Stimulated activated CD4-positive, alpha-beta T cell treated with anti-CD3 and anti-CD28 coated beads, Interleukin-2, amount 100 ng/mL, for 4 hours (primary cell): ENCODE measurements at places on chromosomes 6 and 20.

GRCh38 chr6:109118337-109118736 lies 23.0 kb downstream of the CEP57L1 start:
- DNase-seq, result no peak

DNA sequence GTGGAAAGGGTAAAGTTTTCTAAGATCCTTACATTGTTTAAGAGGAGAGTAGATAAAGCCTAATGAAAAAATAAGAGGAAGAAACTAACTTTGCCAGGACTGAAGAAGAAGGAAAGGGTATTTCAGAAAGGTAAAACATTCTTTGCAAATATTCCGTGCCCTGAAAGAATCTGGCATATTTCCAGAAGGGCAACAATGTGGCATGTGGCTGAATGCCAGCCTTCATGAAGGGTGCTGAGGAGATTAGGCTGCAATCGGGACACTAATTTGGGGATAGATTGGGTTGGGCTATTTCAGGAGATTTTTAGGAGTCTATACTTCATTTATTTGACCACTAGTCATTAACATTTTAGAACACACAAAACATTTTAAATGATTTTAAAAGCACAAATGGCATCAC lies 16.2 kb upstream of the UFL1 start:
- no peak for DNase-seq

DNA sequence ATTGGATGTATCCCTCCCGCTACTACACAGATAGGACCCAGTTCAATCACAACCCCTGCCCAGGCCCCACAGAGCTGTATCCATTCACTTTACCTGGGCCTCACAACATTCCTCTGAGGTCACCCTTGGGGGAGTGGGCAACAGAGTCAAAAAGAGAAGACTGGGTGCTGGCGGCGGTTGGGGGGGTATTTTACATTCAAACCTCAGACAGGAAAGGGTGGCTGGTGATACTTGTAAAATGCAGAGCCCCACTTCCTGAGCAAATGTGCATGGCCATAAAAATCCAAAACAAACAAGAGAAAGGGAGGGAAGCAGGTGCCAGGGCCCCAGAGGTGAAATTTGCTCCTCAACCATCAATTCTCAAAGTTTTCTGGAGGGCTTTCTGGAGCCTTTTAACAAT lies 3.5 kb downstream of the LRFN2 start:
- no peak for DNase-seq

GRCh38 chr6:6946206-6947155 lies 161.3 kb upstream of the RREB1 start:
- DNase-seq, result no peak

- DNase-seq, result no peak
Measured at GRCh38 chr6:34633785-34634184, 62.8 kb downstream of the ILRUN start.

GRCh38 chr6:36829919-36830544 lies 9.2 kb downstream of the CPNE5 start:
- no peak for DNase-seq

- no peak for DNase-seq
Measured at GRCh38 chr20:721876-722275, 46.3 kb upstream of the SCRT2 start.

- DNase-seq, result peak; percentile 19
Measured at GRCh38 chr6:119147101-119148053, 68.9 kb upstream of the FAM184A start.
